GM18507 (cell line): ENCODE measurements at places on chromosomes 5 and 9.

GRCh38 chr5:88045931-88046461 is 222.6 kb downstream of the TMEM161B start:
- no peak for DNase-seq

- DNase-seq = no peak
Observed at GRCh38 chr9:78261403-78262001, 25.6 kb downstream of the CEP78 start.

DNA sequence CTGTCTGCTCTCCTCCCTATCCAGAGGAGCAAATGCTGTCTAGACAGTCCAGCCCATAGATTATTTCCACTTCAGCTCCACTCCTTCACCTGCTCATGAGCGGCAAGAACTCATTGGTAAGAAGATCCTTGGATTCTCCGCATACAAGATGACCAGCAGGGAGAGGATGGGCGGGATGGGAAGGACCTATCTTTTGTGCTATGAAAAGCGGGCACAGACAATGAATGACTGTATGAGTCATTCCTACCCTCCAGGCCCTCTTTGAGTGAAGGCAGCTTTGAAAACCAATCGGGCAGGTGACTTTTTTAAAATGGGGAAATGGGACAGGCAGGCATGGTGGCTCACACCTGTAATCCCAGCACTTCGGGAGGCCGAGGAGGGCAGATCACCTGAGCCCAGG is 49.4 kb downstream of the SMIM23 start:
- DNase-seq = no peak

GRCh38 chr9:25255216-25255615 is 423.0 kb downstream of the TUSC1 start:
- DNase-seq = no peak

DNA sequence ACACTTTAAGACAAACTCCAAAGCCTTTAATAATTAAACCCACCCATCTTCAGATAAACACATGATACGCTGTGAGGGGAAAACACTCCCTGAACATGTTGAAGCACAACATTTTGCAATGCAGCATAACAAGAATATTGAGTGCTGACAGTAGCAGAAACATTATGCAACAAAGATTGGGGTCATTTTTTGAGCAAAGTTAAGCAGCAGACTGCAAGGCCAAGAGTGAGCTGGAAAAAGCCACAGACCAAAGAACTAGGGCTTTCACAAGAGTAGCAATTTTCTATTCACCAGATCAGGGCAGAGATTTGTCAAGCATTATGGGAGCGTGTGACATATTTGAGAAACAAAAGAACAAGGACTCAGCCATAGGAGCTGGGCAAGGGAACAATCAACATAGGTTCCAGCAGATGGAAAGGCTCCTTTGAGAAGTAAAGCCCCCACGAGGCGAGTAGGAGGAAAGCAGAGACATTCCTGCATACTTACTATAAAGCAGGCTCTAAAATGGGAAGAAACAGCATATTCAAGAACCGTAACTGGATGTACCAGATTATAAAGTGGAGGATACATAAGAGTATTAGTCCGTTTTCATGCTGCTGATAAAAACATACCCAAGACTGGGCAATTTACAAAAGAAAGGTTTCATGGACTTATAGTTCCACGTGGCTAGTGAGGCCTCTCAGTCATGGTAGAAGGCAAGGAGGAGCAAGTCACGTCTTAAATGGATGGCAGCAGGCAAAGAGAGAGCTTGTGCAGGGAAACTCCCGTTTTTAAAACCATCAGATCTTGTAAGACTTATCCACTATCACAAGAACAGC is 4.8 kb upstream of the TTC23L start:
- DNase-seq = no peak

DNA sequence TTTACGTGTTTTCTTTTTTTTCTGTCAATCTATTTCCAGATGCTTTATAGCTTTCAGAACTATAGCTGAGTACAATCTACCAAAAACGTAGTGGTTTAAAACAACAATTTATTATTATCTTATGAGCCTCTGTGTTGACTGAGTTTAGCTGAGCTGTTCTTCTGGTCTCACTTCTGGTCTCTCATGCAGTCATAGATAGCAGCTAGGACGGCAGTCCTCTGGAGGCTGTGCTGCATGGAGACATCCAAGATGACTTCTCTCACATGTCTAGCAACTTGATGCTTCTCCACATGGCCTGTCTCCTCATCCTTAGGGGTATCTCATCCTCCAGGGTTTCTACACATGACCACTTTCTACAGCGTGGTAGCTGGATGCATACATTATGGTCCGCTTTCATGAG is 22.0 kb upstream of the RAD23B start:
- no peak for DNase-seq

- DNase-seq = no peak
Observed at GRCh38 chr9:19485193-19485592, 76.4 kb downstream of the ACER2 start.

DNA sequence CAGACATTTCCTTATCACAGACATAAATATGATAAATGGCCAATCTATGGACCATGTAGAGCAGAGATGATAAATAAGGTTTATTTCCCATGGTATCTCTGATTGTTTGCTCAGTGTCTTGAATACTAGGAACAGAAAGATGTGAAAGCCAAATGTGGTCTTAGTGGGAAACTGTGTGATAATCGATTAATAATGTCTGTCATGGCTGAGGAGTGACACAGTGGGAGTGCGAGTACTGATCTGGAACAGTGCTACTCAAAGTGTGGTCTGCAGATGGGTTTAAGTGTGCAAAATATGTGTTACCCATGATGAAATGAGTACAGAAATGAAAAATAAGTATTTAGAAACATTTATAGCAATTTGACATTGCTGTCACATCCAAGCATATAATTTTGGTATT is 92.5 kb downstream of the PTTG1 start:
- DNase-seq = no peak

DNA sequence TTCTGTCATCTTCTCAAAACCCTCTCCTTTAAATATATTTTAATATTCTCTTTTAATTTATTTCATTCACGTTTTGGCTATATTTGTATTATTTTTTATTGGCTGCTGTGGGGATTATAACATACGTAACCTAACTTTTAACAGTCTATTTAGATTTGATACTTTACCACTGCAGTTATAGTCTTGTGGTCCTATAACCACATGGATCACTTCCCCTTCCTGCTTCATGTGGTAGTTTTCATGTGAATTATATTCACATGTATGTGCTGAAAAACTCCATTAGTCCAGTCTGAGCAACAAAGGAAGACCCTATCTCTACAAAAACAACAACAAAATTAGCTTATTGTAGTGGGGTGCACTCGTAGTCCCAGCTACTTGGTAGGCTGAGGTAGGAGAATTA is 34.3 kb downstream of the CENPP start:
- no peak for DNase-seq

GRCh38 chr5:149549461-149550267 is 1.6 kb downstream of the CSNK1A1 start:
- peak; percentile 22 for DNase-seq

DNA sequence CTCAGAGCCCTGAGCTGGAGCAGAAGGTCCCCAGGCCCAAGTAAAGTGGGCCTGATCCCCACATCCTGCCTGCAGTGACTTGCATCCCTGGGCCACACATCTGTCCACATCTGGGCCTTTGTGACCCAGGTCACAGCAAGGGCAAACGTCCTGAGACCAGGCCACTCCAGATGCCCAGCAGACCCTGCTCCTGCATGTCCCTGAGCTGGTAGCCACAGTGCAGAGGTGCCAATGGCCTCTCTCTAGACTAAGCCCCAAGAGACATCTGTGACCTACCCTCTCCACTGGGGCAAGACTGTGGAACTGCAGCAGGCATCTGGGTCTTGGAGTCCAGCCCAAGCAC is 2.5 kb downstream of the FLT4 start:
- DNase-seq = no peak

- no peak for DNase-seq
Observed at GRCh38 chr5:37757980-37758582, 81.8 kb downstream of the GDNF start.

DNA sequence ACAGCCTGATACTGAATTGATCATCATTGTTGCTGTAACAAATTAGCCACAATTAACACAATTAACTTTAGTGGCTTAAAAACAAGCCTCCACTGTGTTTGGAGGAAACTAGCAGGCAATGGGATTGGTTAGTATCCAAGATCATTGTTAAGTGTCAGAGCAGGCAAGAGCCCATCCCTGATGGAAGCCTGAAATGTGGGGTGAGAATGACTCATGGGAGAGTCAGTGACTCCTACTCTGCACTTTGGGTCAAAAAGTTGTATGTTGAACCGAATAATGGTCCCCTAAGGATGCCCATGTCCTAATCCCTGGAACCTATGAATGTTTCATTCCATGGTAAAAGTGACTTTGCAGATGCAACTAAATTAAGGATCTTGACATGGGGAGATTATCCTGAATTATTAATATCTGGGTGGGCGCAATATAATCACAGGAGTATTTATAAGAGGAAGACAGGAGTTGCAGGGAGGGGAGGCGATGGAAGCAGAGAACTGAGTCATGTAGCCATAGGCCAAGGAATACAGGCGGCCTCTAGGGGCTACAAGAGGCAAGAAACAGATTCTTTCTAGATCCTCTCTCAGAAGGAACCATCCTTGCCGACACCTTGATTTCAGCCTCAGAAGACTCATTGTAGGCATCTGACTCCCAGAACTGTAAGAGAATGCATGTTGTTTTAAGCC is 28.8 kb downstream of the ALG2 start:
- DNase-seq = no peak

- no peak for DNase-seq
Observed at GRCh38 chr9:34771007-34771406, 61.1 kb upstream of the CCL21 start.

- peak; percentile 20 for DNase-seq
Observed at GRCh38 chr5:127229185-127229889, 61.3 kb upstream of the MEGF10 start.

- DNase-seq = no peak
Observed at GRCh38 chr5:144315026-144315425, 144.4 kb downstream of the KCTD16 start.

DNA sequence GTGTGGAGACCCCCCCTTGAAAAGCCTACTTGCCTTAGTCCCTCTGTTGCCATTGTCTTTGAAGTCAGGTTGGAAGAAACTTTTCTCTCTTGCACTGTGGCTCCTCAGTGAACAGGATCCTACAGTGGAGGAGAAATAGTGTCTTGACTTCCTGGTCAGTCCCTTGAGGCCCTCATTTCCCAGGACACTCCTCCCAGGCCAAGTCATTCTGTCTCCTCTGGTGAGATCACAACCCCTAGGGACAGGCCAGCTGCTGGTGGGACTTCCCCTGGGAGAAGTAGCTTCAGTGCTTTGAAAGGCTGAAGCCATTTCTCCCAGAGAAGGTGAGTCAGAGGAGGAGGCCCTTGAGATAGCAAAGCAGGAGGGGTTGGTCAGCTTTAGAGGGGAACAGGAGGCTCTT is 10.1 kb upstream of the GRIA1 start:
- peak; percentile 20 for DNase-seq
